ENCODE measurements at places on chromosomes 4 and X.

DNA sequence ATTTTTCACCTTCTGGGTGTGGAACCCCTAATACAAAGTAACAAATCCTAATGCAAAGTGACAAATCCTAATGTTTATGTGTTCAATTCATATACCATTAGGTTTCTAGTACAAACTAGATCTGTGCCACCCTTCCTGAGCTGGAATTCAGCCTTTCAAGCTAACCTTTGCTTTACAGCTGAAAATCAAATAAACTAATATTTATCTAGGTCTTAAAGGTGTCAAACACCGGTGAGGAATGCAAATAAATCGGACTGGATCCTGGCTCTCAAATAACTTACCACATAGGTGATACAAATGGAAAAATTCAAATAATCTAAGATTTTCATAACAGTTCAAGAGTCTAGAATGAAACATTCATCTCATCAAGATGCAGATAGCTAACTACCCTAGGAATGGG lies 11.6 kb downstream of the IRF2 start:
- DNase-seq, result no peak

- DNase-seq, result no peak
Observed at GRCh38 chr4:147734496-147734895, 2.6 kb downstream of the ARHGAP10 start.

DNA sequence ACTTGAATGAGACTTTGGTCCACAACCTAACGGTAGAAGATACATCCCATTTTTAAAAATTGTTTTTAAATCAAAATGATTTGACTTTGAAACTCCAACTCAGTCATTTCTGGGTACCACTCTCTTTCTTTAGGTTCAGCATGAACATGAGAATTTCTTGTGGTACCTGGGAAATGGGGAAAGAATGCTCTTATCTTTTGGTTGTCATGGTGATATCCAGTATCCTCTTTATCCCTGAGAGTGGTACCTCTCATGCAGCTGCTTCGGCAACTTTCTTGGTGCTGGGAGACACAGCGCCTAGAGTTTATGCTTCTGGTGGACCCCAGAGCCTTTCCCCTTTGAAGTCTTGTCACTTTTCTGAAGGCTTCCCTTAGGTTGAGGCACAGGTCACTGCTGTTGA lies 465.1 kb upstream of the FAT1 start:
- DNase-seq, result no peak

DNA sequence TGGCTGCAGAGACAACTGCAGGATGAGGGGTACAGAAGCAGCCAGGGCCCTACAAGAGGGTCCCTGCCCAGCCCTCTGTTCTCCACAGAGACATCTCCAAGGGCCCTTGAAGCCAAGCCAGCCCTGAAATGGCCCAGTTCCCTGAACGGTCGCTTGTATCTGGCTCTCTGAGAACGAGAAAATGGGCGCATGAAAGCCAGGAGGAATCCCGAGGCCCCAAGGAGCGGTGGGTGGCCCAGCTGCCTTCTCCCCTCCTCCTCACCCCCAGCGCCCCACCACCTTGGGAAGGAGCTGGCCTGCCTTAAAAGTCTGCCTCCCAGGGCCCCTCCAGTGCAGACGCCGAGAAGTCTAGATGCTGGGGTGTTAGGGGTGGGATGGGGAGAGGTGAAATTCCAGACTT lies 5.7 kb downstream of the ZNF185 start:
- DNase-seq, result no peak

GRCh38 chrX:137565921-137566745 lies at the start of gene ZIC3:
Gene ZIC3, plus strand, starts transcription at chrX:137566127. Its CDS starts 565 bp downstream, at chrX:137566692.
- no peak for DNase-seq

- DNase-seq, result no peak
Observed at GRCh38 chr4:74361671-74362070, 3.3 kb upstream of the EREG start.

DNA sequence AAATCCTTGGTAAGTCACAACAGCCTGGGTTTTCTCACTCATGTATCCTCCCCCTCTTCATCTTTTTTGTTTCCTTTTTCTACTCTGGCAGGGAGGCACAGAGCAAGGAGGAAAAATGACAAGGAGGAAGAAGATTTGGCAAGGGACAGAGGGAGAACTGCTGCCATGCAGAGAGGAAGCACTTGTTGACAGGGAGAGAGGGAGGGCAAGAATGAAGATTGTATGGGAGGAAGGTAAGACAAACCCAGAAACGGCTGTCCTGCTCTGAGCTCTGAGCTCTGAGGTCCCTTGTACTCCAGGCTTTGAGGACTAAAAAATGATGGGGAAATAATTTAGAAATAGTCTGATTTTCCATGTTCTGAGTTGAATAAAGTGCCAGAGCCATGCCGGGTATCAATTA lies 123.9 kb downstream of the DCHS2 start:
- no peak for DNase-seq

- DNase-seq, result no peak
Observed at GRCh38 chrX:106874075-106874474, 29.1 kb downstream of the RIPPLY1 start.

DNA sequence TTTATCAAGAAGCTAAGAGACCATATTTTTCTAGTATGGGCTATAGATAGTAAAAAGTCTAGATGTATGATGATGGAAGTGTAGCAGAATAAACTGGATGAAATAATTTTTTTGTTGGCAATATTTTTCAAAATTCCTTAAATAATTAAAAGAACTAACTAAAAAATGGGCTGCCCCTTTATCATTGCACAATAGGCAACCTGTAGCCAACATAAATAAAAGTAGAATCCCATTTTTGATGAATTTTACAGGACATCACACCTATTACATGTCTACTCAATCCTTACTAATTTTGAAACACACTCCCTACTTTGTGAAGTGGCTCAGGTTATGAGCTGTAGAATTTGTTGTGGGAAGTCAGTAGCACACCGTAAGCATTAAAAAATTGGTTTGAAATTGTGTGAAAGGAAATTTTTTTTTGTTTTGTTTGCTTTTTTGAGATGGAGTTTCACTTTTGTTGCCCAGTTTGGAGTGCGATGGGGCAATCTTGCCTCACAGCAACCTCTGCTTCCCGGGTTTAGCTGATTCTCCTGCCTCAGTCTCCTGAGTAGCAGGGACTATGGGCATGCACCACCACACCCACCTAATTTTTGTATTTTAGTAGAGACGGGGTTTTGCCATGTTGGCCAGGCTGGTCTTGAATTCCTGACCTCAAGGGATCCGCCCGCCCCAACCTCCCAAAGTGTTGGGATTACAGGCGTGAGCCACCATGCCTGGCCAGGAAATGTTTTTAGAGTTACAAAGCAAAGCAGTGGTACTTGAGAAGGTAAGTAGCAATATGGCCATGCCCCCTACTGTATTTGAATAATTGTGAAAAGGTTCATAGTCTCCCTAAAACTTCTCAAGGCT lies 8.9 kb upstream of the RUFY3 start:
- no peak for DNase-seq

DNA sequence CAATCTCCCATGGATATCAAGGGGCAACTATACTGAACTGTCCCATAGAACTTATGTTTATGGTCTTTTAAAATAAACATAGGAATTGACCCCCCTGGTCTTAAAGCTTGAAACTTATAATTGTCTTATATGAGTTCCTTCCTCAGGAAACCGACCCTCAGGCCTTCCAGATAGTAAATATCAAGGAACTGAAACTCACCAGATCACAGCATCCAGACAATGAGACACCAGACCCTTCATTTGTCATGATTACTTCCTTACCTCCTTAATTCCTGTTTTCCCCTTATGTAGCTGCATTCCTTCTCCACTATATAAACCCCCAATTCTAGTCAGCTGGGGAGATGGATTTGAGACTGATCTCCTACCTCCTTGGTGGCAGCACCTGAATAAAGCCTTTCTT lies 94.8 kb upstream of the GRPR start:
- no peak for DNase-seq

DNA sequence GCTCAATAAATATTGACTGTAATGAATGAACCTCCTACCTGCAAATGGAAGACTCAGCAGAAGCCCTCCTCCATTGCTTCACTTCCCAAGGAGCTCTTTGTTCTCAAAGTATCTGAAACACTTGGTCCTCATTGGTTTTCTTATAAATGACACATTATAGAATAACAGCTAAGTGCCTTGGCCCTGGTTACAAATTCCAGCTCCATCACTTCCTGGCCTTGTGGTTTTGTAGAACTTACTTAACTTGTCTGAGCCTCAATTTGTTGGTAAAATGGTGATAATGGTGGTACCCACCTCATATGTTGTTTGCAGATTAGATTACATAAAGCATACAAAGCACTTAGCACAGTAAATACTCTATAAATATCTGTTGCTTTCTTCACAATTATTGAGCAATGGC lies 25.2 kb upstream of the SMIM20 start:
- DNase-seq, result no peak

DNA sequence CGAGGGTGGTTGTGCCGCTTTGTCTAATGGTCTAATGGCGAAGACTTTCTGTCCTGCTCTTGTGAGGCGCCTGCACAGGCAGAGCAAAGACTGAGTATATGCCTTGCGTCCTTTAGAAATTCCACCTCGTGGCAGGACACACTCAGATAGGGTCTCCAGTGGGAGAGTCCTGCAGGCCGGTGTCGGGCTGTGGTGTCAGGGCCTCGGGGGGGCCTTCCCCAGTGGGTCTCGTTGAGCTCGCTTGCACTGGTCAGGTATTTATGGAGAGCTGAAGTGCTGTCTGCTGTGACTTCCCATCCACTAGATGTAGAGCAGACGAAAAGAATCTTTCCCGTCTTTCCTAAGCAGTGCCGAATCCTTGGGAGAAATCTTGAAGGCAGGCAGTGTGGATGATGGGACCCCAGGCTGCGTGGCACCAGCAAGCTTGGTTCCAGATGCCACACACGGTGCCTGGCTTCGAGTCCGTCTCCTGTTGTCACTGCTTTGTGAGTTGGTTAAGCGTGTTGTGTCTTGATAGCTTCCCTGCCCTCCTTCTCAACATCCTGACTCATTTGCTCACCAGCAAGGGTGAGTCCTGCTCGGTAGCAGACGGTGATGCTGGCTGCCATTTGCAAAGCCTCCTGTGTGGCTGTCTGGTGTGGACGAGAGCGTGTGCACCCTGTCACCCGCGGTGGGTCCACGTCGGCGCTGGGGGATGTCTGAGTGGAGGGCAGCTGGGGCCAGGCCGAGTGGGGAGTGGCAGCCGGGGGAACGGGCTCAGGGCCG lies 20.5 kb downstream of the MAEA start:
- DNase-seq, result no peak

DNA sequence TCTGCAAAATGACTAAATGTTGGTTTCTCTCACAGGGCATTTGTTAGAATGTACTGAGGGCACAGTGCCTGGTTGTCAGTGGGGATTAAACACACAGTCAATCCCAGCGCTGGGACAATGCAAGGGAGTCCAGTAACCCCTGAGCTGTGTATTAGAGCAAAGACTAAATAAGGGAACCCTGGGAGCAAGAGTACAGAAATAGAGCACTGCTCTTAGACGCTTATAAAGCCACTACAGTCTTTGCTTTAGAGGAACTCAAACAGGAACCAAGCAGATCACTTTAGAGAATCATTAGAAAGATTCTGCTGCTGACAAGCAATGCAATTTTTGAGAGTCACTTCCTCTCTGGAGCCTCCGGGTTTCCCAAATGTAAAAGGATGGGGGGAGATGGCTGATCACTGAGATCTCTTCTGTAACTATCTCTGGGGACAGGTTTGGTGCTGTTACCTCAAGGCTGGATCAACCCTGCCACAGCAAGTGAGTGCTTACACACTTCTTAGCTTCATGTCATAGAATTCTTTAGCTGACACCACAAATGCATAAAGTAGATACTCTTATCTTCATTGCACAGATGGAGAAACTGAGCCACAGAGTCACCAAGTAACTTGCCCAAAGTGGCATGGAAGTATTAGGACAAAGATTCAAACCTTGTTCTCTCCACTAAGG lies 137.8 kb upstream of the CPEB2 start:
- no peak for DNase-seq

DNA sequence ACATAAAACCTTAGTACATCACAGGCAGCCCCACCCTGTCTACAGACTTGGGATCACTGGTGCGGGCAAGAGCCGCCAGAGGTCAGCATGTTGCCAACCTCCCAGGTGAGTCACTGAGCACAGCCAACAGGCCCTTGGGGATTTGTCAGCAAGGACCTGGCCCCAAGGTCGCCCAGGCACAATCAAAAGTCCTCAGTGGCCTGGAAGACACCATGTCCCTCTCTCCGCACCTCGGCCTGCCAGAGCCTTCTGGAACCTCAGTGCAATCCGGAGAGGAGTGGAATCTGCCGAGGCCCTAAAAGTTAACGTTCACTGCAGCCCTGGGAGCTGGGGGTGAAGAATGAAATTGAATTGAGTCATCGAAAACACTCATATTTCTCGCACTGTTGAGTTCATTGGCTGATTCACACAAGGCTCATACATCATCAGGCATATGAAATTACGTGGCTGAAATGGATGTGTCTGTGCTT lies 74.3 kb downstream of the WFS1 start:
- no peak for DNase-seq

DNA sequence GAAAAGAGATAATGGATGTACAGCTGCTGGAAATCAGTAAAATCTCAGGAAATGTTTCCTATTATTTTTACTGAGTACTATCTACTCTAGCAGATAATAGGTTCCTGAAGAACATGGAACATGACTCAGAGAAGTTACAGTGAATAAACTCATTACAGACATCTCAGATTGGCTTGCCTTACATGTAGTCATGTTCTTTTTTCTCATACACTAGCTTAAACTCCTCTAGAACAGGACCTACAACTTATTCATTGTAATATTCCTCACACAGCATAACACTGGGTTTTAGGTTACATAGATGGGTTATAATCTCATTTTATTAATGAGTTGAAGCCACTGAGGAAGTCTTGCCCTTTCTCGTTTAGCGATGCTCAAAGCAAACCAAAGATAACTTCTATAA lies 86.9 kb upstream of the BMP2K start:
- no peak for DNase-seq

GRCh38 chrX:16924631-16925480 lies 21.6 kb upstream of the REPS2 start:
- DNase-seq, result no peak

DNA sequence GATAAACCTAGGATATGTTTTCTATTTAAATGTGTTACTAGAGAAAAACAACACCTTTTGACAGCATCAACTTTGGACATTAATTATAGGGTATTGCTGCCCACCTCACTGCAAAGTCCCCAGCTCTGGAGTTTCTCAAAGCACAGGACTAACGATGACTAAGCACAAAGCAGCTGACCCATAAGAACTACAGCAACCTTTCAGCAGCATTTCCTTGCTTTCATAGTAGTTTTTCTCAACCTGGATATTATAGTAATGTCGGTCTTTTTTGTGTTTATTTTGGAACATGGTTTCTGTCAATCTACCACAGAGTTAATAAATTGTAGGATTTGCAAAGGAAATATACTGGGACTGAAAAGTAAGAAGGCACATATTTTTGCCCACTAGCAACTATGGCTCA lies 21.5 kb downstream of the HHIP start:
- DNase-seq, result no peak

- no peak for DNase-seq
Observed at GRCh38 chr4:92104506-92104905, 199.3 kb upstream of the GRID2 start.

DNA sequence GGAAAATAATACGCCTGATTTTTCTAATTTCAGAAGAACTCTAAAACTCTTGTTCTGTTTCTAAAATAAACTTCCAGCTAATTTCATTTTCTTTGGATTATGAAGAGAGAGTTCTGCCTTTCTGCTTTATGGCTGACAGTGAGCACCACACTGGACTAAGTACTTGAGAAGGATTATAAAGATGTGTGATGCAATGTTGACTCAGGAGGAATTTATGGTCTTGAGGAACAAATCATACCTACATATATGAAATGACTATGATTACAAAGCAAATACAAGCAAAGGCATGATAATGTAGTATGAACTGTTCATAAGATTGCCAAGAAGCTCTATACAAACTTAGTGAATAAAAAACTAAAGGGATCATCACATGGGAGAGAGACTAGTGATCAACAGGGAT lies 13.0 kb upstream of the SLC25A5 start:
- DNase-seq, result no peak

- no peak for DNase-seq
Observed at GRCh38 chr4:41236032-41236431, 20.7 kb upstream of the UCHL1 start.
